ENCODE measurements at places on chromosomes 7 and 10. TPM values are rescaled to one million over a fixed set of nuclear protein-coding genes. Genes with fewer than 3 reads are reported as not detected.

DNA sequence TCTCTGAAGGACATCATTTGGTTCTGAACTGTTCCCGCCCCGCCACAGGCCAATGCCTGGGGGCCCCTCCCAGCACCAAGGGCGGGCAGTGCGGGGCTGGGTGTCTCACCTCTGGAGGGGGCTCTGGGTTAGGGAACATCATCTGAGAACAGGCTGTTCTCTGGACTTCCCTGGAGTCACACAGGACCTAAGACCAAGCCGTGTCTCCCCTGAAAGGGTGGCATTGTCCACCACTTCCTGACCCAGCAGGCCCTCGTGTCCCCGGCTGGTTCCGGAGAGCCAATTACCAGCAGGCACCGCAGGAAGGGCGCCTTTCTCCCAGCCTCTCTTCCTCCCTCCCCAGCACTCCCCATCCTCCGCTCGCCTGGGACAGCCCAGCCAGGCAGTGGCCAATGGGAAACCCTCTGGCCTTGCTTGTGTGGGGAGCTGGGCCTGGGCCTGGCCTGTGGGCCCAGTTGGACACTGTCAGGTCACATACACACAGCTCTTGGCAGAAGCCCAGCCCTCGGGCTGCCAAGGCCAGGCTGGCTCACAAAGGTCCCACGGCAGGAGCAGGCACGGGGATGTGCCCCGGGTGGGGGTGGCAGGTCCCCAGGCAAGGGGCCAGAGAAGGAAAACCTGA lies 119.5 kb downstream of the SPDYE5 start:
- peak overlapping the region; percentile 73 for H3K27ac ChIP-seq
- H3K4me3 ChIP-seq = peak overlapping the region; percentile 26
- H3K36me3 ChIP-seq = no peaks in the 10 kb centered on the region
- DNase-seq = peak; percentile 73
- no peaks in the 10 kb centered on the region for H3K27me3 ChIP-seq
- H3K4me1 ChIP-seq = peaks cover 4% of the 10 kb centered on the region

GRCh38 chr7:142611566-142612236 lies 137.6 kb upstream of the PRSS1 start:
- no peak for DNase-seq
- H3K36me3 ChIP-seq = no peaks in the 10 kb centered on the region
- no peaks in the 10 kb centered on the region for H3K27me3 ChIP-seq
- no peaks in the 10 kb centered on the region for H3K4me1 ChIP-seq
- no peak overlapping the region for H3K4me3 ChIP-seq

- no peaks in the 10 kb centered on the region for H3K36me3 ChIP-seq
- no peak overlapping the region for H3K27ac ChIP-seq
- H3K4me1 ChIP-seq = peaks cover 21% of the 10 kb centered on the region
- DNase-seq = peak; percentile 43
- H3K27me3 ChIP-seq = no peaks in the 10 kb centered on the region
Measured at GRCh38 chr7:28078036-28078901, 102.3 kb downstream of the JAZF1 start.

DNA sequence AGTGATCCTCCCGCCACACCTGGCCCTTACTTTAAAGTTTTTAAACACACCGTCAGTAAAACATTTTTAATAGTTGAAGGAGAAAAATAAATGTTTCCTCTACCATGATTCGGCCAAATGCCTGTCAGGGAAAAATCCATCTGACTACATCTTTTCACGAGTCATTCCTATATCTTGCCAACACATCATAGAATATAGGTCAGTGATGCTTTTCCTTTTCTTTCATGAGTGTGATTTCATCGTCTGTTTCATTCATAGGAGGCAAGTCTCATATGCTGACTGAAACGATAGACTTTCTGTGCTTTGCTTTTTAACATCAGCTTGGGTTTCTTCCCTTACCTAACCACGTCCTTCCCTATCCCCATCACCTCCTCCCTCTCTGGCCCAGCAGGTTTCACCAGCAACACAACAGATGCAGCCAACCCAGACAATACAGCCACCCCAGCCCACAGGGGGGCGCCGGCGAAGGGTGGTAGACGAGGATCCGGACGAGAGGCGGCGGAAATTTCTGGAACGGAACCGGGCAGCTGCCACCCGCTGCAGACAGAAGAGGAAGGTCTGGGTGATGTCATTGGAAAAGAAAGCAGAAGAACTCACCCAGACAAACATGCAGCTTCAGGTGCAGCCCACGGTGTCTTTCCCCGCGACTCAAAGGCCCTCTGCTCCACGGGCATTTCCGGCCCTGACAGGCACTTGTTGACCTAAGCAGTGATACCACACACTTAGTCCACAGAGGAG lies 149.2 kb downstream of the TRIL start:
- no peak overlapping the region for H3K4me3 ChIP-seq
- H3K27me3 ChIP-seq = no peaks in the 10 kb centered on the region
- peaks cover 19% of the 10 kb centered on the region for H3K4me1 ChIP-seq
- peaks cover 12% of the 10 kb centered on the region for H3K36me3 ChIP-seq

- no peak overlapping the region for H3K27ac ChIP-seq
- no peaks in the 10 kb centered on the region for H3K27me3 ChIP-seq
- DNase-seq = no peak
- peaks cover 1% of the 10 kb centered on the region for H3K4me1 ChIP-seq
- H3K4me3 ChIP-seq = no peak overlapping the region
- peaks cover 10% of the 10 kb centered on the region for H3K36me3 ChIP-seq
Measured at GRCh38 chr7:135194494-135195095, 16.7 kb downstream of the WDR91 start.

- H3K27me3 ChIP-seq = peaks cover 12% of the 10 kb centered on the region
- no peaks in the 10 kb centered on the region for H3K4me1 ChIP-seq
- H3K4me3 ChIP-seq = no peak overlapping the region
- no peaks in the 10 kb centered on the region for H3K36me3 ChIP-seq
- no peak for DNase-seq
- no peak overlapping the region for H3K27ac ChIP-seq
Measured at GRCh38 chr7:150860291-150860977, 8.1 kb downstream of the AOC1 start.

PTPRZ1 gene
- not detected for total RNA-seq

CCT6A gene
- 127 TPM for total RNA-seq

GRCh38 chr7:150487625-150488024 lies 27.0 kb upstream of the GIMAP7 start:
- no peak for DNase-seq
- H3K27me3 ChIP-seq = no peaks in the 10 kb centered on the region
- H3K4me1 ChIP-seq = no peaks in the 10 kb centered on the region
- H3K27ac ChIP-seq = no peak overlapping the region
- no peak overlapping the region for H3K4me3 ChIP-seq

GRCh38 chr10:17669185-17669872 lies 25.4 kb downstream of the STAM start:
- no peak for DNase-seq
- no peaks in the 10 kb centered on the region for H3K27me3 ChIP-seq
- H3K4me3 ChIP-seq = no peak overlapping the region

DNA sequence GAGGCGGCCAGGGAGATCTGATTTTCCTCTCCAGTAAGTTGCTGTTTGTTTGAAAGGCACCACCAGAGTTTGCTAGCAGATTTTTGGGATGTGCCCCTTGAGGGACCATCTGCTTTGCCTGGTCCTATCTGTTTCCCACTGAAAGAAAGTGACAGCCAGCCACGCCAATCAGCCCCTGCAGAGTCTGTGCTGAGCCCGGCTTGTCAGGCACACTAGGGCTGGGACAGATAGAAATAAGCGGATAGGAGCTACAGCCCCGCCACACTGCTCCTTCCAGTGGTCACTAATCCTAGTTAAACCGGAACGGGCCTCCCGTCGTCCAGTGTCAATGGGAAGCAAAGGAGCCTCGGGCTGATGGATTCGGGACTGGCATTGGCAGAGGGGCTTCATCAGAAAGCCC lies 161.9 kb upstream of the PRR15 start:
- no peak for DNase-seq
- no peaks in the 10 kb centered on the region for H3K36me3 ChIP-seq
- H3K27ac ChIP-seq = no peak overlapping the region
- no peak overlapping the region for H3K4me3 ChIP-seq
- H3K4me1 ChIP-seq = no peaks in the 10 kb centered on the region

- H3K4me3 ChIP-seq = no peak overlapping the region
- no peaks in the 10 kb centered on the region for H3K36me3 ChIP-seq
- H3K4me1 ChIP-seq = no peaks in the 10 kb centered on the region
- no peak for DNase-seq
- H3K27me3 ChIP-seq = no peaks in the 10 kb centered on the region
- no peak overlapping the region for H3K27ac ChIP-seq
Measured at GRCh38 chr10:78464118-78464855, 430.6 kb downstream of the RPS24 start.

Measured in psoas muscle (tissue), 8 donors.